ENCODE measurements at places on chromosomes 13 and 19. TPM values are rescaled to one million over a fixed set of nuclear protein-coding genes. Genes with fewer than 3 reads are reported as not detected.

DNA sequence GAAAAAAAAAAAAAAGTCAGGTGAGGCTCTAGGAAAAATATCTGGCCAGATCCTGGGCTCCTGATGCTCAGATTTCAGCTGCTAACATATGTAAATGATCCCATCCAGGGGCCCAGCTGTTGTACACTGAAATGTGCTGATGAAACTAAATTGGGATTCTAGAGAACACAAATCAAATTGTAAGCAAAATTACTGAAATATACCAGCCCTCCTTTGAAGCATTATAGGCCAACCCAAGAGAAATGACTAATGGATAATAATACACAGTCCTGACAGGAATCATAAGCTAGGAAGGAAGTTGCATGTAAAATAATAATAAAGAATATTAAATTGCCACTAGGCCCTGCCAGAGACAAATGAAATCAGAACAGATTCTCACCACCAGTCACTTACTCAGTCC is 17.8 kb downstream of the KCTD12 start:
- H3K36me3 ChIP-seq, result no peaks in the 10 kb centered on the region
- no peak overlapping the region for H3K4me3 ChIP-seq
- H3K4me1 ChIP-seq, result no peaks in the 10 kb centered on the region
- no peak overlapping the region for H3K27ac ChIP-seq
- DNase-seq, result no peak
- H3K27me3 ChIP-seq, result no peaks in the 10 kb centered on the region

GRCh38 chr13:98405107-98405571 is 171.8 kb downstream of the STK24 start:
- no peak overlapping the region for H3K4me3 ChIP-seq
- H3K36me3 ChIP-seq, result peaks cover 4% of the 10 kb centered on the region
- H3K4me1 ChIP-seq, result no peaks in the 10 kb centered on the region
- peak; percentile 10 for DNase-seq

DNA sequence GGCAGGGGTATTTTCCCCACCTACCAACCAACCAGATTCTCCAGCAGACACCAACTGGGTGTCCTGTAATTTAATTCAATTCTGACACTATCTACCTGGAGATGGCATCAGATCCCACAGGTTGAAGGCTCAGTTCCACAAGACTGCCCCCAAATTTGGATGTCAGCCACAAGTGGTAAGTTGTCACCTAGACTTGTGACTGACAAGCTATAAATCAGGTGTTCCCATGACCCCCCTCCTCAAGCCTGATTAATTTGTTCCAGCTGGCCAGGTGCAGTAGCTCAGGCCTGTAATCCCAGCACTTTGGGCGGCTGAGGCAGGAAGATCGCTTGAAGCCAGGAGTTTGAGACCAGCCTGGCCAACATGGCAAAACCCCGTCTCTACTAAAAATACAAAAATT is 10.6 kb upstream of the HAUS5 start:
- H3K4me1 ChIP-seq, result no peaks in the 10 kb centered on the region
- no peak overlapping the region for H3K27ac ChIP-seq
- DNase-seq, result no peak
- H3K27me3 ChIP-seq, result no peaks in the 10 kb centered on the region

DNA sequence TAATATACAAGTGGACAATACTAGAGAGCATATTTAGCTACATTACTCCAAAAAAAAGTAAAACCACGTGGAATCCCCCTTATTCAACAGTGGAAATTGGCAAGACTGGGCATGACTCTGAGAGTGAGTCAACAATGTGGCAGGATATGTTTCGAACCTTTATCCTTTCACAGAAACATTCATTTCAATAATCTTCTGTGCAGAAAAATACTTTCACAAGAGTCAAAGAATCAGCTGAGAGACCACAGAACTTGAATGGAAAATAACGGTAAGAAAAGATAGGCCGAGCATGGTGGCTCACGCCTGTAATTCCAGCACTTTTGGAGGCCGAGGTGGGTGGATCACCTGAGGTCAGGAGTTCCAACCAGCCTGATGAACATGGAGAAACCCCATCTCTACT is 25.1 kb upstream of the CD70 start:
- no peaks in the 10 kb centered on the region for H3K36me3 ChIP-seq
- H3K4me3 ChIP-seq, result no peak overlapping the region
- H3K27me3 ChIP-seq, result no peaks in the 10 kb centered on the region
- DNase-seq, result peak; percentile 83

- H3K4me3 ChIP-seq, result no peak within 1 kb of the TSS
- H3K27ac ChIP-seq, result no peak within 1 kb of the TSS
- no peaks in the 10 kb centered on the region for H3K27me3 ChIP-seq
- peaks cover 47% of the 10 kb centered on the region for H3K4me1 ChIP-seq
- no peak for DNase-seq
- H3K36me3 ChIP-seq, result no peaks in the 10 kb centered on the region
Observed at GRCh38 chr13:98176777-98177608, at the start of gene RNF113B. Gene RNF113B (minus strand): TSS chr13:98177269. CDS start chr13:98177236, 33 bp downstream.

- H3K36me3 ChIP-seq, result no peaks in the 10 kb centered on the region
- H3K27ac ChIP-seq, result no peak overlapping the region
- no peak for DNase-seq
- H3K4me1 ChIP-seq, result no peaks in the 10 kb centered on the region
- no peaks in the 10 kb centered on the region for H3K27me3 ChIP-seq
Observed at GRCh38 chr13:65789815-65790214, 1440.3 kb downstream of the PCDH9 start.

GRCh38 chr13:33528896-33529295 is 243.3 kb upstream of the STARD13 start:
- peaks cover 4% of the 10 kb centered on the region for H3K4me1 ChIP-seq
- no peak overlapping the region for H3K27ac ChIP-seq
- DNase-seq, result no peak
- H3K4me3 ChIP-seq, result no peak overlapping the region
- H3K27me3 ChIP-seq, result no peaks in the 10 kb centered on the region

- H3K4me1 ChIP-seq, result peaks cover 56% of the 10 kb centered on the region
- DNase-seq, result peak; percentile 77
- H3K36me3 ChIP-seq, result no peaks in the 10 kb centered on the region
- peak overlapping the region; percentile 51 for H3K27ac ChIP-seq
- H3K4me3 ChIP-seq, result peak overlapping the region; percentile 7
- peaks cover 13% of the 10 kb centered on the region for H3K27me3 ChIP-seq
Observed at GRCh38 chr19:11378319-11379189, 4.1 kb downstream of the SWSAP1 start.

Gene PTGIR
- 0.52 TPM for total RNA-seq

Gene APOE
- total RNA-seq, result 663 TPM

Gene ATP1A3
- 3.4 TPM for total RNA-seq

Gene FAM124A
- 1.1 TPM for total RNA-seq

Gene NOVA2
- total RNA-seq, result 10.7 TPM

Gene BRME1
- total RNA-seq, result 0.68 TPM

Gene ZNF260
- 22.3 TPM for total RNA-seq

Gene FLT3LG
- not detected for total RNA-seq

Gene ATXN8OS
- total RNA-seq, result not detected

Gene ERCC1
- 67.5 TPM for total RNA-seq
